Activated CD4-positive, CD25-positive, alpha-beta regulatory T cell (primary cell): ENCODE measurements at places on chromosomes 13 and 19.

- no peak for DNase-seq
These were observed 156.5 kb upstream of the SLC10A2 start for GRCh38 chr13:103222683-103223082.

DNA sequence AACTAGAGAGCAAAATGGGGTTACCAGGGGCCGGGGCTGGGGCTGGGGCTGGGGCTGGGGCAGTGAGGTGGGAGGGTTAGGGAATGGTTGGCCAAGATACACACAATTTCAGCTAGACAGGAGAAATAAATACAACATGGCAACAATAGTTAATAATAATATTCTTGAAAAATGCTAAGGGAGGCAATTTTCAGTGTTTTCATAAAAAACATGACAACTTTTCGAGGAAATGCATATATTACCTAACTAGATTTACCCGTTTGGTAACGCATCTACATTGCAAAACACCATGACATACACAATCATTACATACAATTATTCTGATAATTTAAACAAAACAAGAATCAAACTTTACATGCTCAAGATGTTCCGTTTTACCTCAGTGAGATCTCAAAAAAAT, 12.2 kb downstream of the RFPL4AL1 start:
- no peak for DNase-seq

DNA sequence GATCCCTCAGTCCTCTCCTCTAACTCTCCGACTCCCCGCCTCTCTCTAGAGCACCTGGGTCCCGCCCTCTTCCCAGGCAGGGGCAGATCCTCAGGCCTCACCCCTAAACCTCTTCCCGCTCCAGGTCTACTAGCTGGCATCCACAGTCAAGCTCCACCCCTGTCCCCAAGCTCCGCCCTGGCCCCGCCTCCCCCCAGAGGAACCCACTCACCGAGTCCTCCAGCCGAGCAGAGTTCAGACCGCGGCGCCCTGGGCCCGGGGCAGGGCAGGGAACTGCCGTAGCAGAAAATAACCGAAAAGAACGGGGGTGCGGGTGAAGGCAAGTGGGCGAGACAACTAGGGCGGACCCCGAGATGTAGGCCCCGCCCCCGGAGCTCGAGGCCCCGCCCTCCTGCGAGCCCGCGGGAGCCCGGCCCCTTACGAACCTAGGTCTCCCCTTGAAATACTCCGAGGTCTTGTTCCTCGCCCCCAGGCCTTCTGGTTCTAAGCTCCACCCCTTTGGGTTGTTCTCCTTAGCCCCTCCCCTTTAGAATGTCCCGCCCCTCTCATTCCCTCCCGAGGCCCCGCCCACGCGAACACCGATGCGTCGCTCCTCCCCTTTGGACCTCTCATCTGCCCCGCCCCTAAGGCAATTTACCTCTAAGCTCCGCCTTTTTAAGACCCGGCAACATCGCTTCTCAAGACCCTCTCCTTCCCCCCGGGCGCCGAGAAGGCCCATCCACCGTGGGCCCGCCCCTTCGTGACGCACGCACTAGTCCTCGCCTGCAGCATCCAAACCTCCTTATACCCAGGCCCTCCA, at the start of gene GGN:
TSS of gene GGN (minus strand) at position 485 of the 799 bp plus-strand sequence. CDS start 773 bp downstream, outside the sequence.
- DNase-seq: peak; percentile 60

- no peak for DNase-seq
These were observed 216.2 kb downstream of the IRS2 start for GRCh38 chr13:109569958-109570711.

DNA sequence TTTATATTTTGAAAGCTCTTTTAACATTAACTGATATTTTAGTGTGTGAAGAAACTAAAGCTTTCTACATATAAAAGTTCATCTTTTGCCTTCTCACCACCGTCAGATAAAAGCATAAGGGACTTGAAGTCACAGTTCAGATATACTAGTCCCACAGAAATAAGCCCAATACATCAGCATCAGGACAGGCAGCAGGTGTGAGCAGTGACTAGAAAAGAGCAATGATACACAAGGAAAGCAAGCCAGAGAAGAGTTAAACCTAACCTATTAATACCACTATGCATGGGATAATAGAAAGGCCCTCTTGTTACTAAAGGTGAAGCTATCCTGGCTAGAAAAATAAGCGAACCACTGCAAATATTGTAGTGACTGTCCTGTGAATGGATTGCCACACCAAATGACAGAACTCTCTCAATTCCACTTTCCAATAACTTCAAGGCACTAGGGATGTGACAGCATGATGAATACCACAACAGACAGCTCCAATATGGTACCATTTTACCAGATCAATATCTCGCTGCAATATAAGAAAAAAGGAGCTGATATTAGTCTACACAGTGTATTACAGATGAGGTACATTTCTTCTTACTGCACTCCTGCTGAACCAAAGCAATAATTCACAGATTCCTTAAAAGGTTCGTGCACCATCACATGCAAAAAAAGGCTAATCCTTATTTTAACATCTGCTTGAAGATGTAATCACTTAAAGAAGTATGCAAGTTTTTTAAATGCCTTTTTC, 114.1 kb downstream of the DACH1 start:
- no peak for DNase-seq

DNA sequence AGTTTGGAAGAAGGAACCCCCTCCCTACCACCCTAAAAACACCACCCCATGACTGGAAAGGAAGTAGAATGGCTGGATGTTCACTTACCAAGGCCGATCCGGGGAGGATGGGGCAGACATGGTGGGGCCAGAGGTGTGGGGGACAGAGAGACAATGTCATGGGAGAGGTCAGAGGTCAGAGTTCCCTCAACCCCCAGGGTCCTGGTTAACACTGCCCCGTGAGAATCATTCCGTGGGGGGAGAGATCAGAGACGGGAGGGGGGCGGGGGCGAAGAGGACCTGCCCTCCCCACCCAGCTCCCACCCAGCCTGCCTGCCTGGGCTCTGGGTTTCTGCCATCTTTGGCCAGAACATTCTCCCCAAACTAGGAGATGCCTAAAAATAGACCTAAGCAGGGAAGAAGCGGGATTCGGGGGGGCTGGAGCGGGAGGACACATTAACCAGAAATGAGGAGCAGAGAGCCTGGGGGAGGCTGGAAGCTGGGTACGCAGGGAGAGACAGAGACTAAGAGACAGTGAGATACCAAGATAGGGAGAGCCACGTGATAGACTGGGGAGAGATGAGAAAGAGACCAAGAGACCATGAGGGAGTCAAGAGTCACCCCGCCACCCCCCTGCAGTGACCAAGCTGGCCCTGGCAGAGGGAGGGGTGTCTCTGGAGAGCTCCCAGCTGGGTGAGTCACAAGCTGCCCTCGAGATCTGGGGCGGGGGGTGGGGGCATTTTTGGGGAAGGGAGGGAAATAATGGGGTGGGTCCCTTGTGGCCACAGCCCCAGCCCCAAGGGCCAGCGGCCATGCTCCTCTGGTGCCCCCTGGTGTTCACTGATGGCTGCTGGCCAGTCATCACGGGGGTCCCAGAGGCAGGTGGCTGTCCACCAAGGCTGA, 6.1 kb upstream of the KANK2 start:
- DNase-seq: peak; percentile 8

DNA sequence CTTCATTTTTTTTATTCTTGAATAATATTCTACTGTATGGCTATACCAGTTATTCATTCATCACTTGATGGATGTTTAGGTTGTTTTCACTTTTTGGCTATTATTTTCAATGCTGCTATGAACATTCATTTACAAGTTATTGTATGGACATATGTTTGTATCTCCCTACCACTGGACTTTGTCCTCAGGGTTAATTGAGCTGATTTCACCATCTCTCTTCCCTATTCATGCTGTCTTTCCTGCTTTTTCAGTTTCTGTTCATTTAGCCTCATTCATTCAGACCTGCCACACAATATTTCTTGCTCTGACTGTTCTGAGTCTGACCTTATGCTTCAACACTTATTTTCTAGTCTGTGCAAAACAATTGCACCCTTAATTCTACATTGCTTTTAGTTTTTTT, 12.3 kb upstream of the C1QTNF9B start:
- DNase-seq: no peak

GRCh38 chr19:7417671-7418324, 69.1 kb downstream of the ARHGEF18 start:
- DNase-seq: no peak

- DNase-seq: no peak
These were observed 339.0 kb downstream of the DCT start for GRCh38 chr13:94140511-94140910.

GRCh38 chr19:20167020-20167644, at the start of gene ZNF486:
Gene ZNF486 (plus strand): TSS chr19:20167214. CDS start chr19:20167331, 117 bp downstream.
- DNase-seq: peak; percentile 83
